NCI-H2107 (cell line): ENCODE measurements at places on chromosomes 16 and 17.

DNA sequence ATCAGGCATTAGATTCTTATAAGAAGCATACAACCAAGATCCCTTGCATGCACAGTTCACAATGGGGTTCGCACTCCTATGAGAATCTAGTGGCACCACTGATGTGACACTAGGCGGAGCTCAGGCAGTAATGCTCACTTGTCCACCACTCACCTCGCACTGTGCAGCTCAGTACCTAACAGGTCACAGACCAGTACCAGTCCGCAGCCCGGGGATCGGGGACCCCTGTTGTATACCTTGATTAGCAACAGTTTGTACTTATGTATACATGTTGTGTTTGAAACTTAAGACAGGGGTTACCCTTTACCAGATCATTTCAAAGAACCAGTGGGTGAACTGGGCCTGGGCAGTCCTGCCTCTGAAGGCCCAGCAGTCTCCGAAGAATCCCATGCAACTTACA, 103.7 kb downstream of the PMP22 start:
- no peak for DNase-seq

GRCh38 chr17:382644-383533, 30.3 kb upstream of the RPH3AL start:
- no peak for DNase-seq

- DNase-seq: no peak
Observed at GRCh38 chr16:14148016-14148415, 76.9 kb downstream of the MRTFB start.

GRCh38 chr17:19670908-19671307, 22.4 kb downstream of the ALDH3A2 start:
- no peak for DNase-seq

- no peak for DNase-seq
Observed at GRCh38 chr16:50050802-50051201, 15.0 kb upstream of the HEATR3 start.

DNA sequence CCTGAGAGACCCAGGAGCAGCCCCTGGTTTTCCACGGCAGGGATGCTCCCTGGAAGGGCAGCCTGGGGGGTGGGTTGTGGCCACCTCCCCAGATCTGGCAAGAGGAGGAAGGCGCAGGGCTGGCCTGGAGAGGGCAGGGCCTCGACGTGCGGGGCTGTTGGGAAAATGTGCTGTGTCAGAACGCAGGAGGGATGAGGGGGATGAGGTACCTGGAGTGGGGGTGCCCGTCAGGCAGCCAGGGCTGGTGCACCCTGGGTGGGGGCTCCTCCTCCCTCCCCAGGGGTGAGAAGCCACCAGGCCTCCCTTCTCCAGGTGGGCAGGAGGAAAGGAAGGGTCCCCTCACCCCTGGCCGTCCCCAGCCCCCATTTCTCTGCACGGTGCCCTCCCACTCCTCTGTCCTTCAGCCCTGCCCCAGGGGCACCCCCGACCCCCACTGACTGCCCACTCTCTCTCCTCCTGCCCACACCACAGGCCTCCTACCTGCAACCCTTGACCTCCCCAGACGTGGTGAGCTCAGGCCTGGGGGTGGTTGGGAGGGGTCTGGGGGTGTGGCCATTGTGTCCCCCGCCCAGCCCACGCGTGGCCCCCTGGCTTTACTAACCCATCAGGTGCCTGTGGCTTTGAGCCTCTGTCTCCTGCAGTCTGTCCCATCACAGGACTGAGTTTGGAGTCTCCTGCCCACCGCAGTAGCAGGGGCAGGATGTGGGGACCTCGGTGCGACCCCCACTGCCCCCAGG, 39.6 kb downstream of the BAHCC1 start:
- no peak for DNase-seq

DNA sequence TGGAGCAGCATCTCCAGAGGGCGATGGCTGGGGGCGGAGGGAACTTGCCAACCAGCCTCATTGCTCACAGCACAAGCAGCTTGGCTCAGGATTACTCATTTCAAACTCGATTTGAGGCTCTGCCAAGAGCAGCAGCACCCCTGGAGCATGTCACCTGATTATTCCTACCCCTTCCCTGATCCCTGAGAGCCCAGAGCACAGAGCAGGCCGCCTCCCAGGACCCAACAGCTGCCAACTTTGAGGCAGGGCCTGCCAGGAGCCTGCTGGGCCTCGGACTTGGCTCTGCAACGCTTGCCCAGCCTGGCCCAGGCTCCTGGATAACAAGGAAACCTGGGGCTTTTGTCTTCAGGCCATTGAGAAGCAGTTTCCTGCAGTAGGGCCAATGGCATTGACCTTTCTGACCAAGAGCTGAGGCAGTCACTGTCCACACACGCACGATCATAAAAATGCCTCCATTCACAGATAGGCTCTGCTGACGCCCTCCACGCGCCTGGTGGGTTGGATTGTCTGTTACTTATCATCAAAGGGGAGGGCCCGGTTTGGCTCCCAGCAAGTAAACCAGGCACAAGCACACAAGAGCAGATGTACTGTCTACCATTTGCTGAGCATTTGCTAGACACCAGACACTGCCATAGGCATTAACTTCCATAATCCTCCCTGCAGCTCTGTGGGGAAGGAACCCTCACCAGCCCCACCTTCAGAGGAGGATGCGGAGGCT, 406.6 kb upstream of the EEF2KMT start:
- no peak for DNase-seq

- no peak for DNase-seq
Observed at GRCh38 chr16:67014634-67015312, 14.2 kb upstream of the CBFB start.

DNA sequence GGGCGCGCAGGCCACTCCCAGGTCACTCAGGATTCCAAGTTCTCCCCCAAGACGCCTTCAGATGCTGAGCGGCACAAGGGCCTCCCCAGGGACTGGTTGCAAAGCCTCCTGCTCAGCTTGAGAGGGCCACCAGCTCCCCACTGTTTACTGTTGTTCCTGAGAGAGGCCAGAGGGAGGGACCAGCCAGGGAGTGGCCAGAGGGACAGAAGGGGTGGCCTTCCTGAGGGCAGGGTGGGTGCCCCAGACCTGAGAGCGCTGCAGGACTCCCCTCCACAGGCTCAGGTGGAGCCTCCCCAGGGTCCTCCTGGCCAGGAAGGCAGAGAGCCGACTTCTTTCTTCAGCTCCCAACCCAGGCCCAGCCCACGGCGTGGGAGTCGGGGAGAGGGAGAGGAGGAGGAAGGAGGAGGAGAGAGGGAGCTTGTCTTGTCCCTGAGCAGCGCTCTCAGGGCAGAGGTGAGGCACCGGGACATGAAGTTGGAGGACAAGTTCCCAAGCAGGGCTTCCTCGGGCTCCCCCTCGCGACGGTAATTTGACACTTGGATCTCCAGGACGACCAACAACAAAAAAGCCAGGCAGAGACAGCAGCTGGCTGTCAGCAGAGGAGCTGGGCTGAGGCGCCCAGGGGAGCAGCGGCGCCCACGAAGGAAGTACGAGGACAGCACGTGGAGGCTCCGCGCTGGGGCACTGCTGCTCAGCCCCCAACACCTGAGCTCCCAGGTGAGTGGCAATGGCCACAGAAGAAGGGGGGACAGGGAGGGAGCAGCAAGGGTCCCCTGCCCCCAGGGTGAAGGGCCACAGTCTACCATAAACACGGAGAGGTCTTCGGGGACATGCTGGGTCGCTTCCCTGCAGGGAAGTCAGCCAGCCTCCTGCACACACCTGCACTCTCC, 497 bp downstream of the SMIM5 start:
- peak; percentile 91 for DNase-seq

GRCh38 chr16:85029408-85029784, 1.8 kb downstream of the KIAA0513 start:
- DNase-seq: no peak

GRCh38 chr16:65229191-65229662, 107.4 kb upstream of the CDH11 start:
- DNase-seq: no peak

DNA sequence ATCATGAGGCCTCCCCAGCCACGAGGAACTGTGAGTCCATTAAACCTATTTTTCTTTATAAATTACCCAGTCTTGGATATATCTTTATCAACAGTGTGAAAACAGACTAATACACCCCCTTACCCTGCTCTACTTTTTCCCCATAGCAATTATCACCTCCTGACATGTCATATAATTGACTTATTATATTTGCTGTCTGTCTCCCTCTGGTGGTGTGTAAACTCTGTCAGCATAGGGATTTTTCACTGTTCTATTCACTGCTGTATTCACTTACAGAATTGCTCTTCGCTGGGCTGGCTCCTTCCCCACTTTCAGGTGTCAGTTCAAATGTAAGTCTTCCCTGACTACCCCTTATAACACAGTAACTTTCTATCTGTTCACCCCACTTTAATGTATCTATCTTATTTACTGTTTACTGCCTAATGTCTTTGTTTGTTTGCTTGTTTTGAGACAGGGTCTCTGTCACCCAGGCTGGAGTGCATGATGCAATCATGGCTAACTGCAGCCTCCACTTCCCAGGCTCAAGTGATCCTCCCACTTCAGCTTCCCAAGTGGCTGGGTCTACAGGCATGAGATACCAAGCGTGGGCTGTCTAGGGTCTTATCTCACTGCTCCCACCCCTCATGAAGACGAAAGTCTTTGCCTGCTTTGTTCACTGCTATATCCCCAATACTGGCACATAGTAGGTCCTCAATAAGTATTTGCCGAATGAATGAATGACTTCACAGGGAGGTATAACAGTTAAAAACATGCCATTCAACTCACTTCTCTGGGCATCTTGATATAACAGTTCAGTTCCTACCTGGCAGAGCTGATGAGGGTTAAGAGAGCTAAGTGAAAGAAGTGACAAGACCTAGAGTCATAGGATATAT, 52.4 kb upstream of the CDH3 start:
- no peak for DNase-seq

DNA sequence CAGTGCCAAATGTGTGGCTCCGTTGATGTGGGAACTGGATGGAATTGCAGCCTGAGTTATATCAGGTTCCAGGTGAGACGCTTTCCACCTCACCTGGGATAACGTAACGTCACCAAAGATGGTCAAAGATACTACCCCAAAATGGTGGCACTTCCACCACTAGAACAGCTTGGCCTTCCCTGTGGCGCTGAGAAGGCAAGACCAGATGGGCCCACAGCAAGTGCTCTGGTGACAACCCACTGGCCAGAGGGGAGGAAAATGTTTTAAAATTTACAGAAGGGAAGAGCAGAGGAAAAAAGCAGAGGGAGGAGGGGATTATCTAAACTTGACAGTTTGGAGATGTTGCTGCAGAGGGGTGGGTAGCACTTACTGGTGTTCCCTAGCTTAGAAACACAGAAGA, 7.5 kb upstream of the ITGA2B start:
- no peak for DNase-seq
